ENCODE measurements at places on chromosomes 3 and 15.

DNA sequence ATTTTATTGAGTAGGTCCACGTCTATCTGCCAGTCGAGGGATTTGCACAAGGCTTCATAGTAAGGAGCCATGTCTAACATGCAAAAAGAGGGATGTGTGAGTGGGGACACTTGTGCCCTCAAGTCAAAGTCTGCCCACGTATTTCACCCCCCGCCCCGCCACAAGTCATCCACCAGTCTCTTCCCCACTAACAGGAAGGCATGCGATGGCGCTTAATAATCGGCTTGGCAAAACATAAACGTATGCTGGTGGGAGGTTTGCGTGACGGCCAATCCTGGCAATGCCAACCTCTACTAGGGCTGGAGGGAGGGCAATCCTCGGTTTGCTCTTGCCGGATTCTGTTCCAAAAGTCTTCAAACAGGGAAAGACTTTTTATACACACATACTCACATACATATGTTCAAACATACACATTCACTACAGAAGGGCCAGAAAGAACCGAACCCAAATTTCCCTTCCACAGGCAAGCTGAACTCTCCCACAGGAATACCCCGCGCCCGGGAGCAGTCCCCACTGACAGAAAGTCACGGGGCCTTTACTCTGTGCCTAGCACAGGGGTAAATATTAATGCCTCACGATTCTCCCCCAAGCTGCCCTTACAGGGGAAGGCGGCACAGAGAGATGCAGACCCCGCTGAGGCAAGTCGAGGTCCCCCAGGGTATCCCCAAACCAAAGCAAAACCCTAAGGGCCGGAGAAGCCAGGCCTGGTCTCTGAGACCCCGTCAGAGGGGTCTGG lies 675 bp downstream of the PSMD6 start:
- peak; percentile 38 for DNase-seq
- peaks cover 44% of the 10 kb centered on the region for H3K36me3 ChIP-seq
- no peaks in the 10 kb centered on the region for H3K27me3 ChIP-seq
- H3K4me1 ChIP-seq, result peaks cover 7% of the 10 kb centered on the region
- peak overlapping the region; percentile 88 for H3K4me3 ChIP-seq

- DNase-seq, result peak; percentile 47
- H3K27ac ChIP-seq, result peak overlapping the region; percentile 46
- no peaks in the 10 kb centered on the region for H3K27me3 ChIP-seq
Measured at GRCh38 chr15:71337197-71337845, 222.1 kb downstream of the THSD4 start.

GRCh38 chr3:185770109-185770508 lies 54.7 kb downstream of the IGF2BP2 start:
- no peaks in the 10 kb centered on the region for H3K27me3 ChIP-seq
- H3K4me3 ChIP-seq, result no peak overlapping the region

- no peaks in the 10 kb centered on the region for H3K27me3 ChIP-seq
- DNase-seq, result no peak
Measured at GRCh38 chr3:18258492-18258891, 166.6 kb downstream of the SATB1 start.

- H3K36me3 ChIP-seq, result no peaks in the 10 kb centered on the region
- H3K27me3 ChIP-seq, result no peaks in the 10 kb centered on the region
- peaks cover 8% of the 10 kb centered on the region for H3K4me1 ChIP-seq
- no peak overlapping the region for H3K4me3 ChIP-seq
Measured at GRCh38 chr3:23713641-23714040, 92.1 kb upstream of the UBE2E1 start.

DNA sequence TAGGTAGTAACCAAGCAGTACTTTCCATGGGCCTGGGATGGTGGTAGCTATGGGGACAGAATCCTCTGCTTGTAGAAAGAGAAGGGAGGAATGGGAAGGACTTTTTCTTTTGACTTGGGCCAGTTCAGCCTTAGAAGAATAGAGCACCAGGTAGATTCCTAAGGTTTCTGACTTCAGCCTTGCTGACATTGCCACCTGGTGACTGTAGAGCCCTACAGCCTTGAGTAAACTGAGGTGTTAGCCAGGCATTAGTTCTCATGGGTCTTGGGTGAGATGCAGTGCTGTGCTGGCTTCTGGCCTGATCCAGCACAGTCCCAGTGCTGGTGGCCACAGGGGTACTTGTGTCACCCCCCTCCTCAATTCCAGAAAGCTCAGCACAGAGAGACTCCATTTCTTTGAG lies 171.1 kb downstream of the ZBBX start:
- no peak for DNase-seq
- H3K27me3 ChIP-seq, result no peaks in the 10 kb centered on the region
- H3K27ac ChIP-seq, result no peak overlapping the region

DNA sequence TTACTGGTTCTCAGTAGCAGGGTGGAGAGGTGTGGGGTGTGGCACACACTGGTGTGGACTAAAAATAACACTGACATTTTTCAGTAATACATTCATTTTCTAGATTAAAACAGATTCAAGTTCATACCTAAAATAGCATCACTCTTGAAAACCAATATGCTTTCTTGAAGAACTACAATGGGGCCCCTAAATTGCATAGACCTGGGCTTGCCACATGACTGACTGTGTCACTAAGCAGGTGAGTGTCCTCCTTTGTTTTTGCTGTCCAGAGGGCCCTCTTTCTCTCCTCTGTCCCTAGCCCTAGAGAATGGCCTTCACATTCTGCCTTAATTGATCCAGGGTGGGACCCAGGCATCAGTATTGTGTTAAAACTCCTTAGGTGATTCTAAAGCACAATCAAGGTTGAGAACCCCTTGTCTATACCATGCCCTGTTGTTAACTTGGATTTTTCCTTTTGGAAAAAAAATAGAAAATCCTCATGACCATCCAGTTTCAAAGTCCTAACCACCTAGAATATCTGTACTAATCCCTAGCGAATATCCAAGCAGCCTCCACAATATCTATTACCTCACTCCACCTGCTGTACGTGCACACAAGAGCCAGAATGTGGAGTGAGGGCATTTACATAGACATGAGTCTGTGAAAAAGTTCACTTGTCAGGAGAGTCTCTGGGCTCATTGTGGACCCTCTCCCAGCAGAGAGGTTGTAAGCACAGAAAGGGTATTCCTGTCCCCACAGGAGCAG lies 18.7 kb upstream of the TMEM41A start:
- no peak for DNase-seq
- H3K4me1 ChIP-seq, result no peaks in the 10 kb centered on the region

- no peak overlapping the region for H3K4me3 ChIP-seq
- no peak overlapping the region for H3K27ac ChIP-seq
- H3K27me3 ChIP-seq, result no peaks in the 10 kb centered on the region
- H3K36me3 ChIP-seq, result no peaks in the 10 kb centered on the region
Measured at GRCh38 chr3:114223143-114223542, 14.2 kb downstream of the ZNF80 start.

DNA sequence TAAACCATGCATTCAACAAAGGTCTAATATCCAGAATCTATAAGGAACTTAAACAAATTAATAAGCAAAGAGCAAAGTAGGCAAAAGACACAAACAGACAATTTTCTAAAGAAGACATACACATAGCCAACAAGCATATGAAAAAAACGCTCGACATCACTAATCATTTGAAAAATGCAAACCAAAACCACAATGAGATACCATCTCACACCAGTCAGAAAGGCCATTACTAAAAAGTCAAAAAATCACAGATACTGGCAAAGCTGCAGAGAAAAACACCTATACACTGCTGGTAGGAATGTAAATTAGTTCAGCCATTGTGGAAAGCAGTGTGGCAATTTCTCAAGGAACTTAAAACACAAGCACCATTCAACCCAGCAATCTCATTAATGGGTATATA lies 53.8 kb downstream of the FSIP1 start:
- no peaks in the 10 kb centered on the region for H3K36me3 ChIP-seq
- H3K4me1 ChIP-seq, result peaks cover 3% of the 10 kb centered on the region
- H3K27ac ChIP-seq, result no peak overlapping the region
- H3K4me3 ChIP-seq, result no peak overlapping the region
- DNase-seq, result peak; percentile 10

GRCh38 chr15:82641129-82641798 lies 5.9 kb downstream of the CPEB1 start:
- peaks cover 1% of the 10 kb centered on the region for H3K4me1 ChIP-seq
- no peaks in the 10 kb centered on the region for H3K27me3 ChIP-seq
- H3K27ac ChIP-seq, result no peak overlapping the region
- no peak overlapping the region for H3K4me3 ChIP-seq
- no peaks in the 10 kb centered on the region for H3K36me3 ChIP-seq

GRCh38 chr15:70320482-70320881 lies 222.8 kb upstream of the TLE3 start:
- H3K27me3 ChIP-seq, result peaks cover 53% of the 10 kb centered on the region
- no peak overlapping the region for H3K27ac ChIP-seq
- no peaks in the 10 kb centered on the region for H3K36me3 ChIP-seq

- DNase-seq, result no peak
- H3K27ac ChIP-seq, result no peak overlapping the region
- no peak overlapping the region for H3K4me3 ChIP-seq
Measured at GRCh38 chr15:22884344-22884743, 45.9 kb downstream of the NIPA2 start.

DNA sequence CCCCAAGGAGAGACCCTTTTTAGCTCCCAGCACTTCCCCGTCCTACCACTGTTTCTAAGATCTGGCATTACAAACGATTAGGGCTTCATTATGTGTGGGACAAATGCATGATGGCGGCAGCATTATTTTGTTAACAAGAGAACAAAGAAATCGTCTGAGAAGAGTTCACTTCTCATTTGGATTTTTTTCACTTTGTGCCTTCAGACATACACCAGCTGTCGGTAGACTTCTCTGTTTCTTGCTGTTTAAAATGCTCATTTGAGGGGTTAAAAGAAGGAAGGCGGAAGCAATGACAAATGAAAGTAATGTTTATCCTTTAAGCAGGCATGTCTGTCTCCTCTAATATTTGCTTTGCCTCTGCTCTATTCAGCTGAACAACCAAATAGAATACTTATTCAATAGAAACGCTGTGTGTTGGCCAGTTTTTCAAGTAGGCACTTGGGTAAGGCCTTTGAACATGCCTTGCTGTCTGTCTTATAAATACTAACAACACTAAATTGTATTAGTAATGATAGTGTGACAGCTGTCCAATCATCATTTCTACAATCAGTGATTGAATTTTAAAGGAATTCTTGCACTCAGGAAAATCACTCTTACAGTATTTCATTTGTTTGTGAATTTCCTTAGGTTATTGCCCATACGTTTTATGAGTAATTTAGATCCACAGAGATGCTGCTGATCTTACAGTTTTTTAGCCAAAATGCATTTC lies 382.4 kb downstream of the IL5RA start:
- DNase-seq, result peak; percentile 15
- no peak overlapping the region for H3K27ac ChIP-seq
- H3K4me3 ChIP-seq, result no peak overlapping the region
- H3K4me1 ChIP-seq, result no peaks in the 10 kb centered on the region
- no peaks in the 10 kb centered on the region for H3K27me3 ChIP-seq
- no peaks in the 10 kb centered on the region for H3K36me3 ChIP-seq

- H3K4me1 ChIP-seq, result no peaks in the 10 kb centered on the region
- no peak overlapping the region for H3K27ac ChIP-seq
- DNase-seq, result peak; percentile 3
- H3K36me3 ChIP-seq, result no peaks in the 10 kb centered on the region
- H3K4me3 ChIP-seq, result no peak overlapping the region
Measured at GRCh38 chr3:130692455-130692854, 54.2 kb downstream of the PIK3R4 start.

DNA sequence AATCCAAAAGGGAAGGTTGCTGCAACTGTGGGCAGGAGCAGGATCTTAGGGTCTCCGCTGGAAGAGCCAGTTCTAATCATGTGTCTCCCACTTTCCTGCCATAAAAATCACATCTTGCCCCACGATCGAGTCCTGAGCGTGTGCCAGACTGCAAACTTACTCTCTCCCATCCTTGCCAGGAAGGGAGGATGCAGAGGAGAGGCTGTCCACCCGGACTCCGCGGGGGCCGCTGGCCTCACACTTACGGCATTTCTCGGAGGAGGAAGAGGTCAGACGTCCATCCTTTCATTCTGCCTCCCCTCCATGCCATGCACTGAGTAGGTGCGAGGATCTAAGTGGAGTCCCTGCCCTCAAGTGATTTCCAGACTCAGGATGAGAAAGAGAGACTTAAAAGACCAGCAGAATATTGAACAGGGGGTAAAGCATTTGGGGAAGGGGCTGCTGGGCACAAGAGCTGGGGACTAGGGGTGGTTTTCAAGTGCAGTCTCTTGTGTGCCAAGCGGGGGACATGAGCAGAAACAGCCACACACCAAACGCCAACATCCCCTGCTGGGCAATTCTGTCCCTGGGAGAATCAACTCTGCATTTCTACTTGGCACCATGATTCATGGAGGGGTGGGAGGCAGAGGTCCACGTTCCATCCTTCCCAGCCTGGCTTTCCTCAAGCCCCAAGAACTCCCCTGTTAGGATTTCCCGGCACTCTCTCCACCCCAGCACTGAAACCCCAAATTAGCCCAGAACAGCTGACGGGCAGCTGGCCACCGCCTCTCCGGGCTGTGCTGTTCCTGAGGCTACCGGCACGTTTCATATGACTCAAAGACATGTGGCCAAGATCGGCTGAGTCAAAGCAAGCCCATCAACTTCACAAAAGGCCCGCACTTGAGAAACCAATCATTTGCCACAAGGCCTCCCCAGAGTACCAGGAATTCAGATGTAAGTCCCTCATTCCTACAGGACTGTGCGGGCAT lies 11.6 kb downstream of the OXTR start:
- peaks cover 32% of the 10 kb centered on the region for H3K4me1 ChIP-seq
- H3K36me3 ChIP-seq, result no peaks in the 10 kb centered on the region
- peak; percentile 38 for DNase-seq
- no peak overlapping the region for H3K4me3 ChIP-seq
- peaks cover 5% of the 10 kb centered on the region for H3K27me3 ChIP-seq

DNA sequence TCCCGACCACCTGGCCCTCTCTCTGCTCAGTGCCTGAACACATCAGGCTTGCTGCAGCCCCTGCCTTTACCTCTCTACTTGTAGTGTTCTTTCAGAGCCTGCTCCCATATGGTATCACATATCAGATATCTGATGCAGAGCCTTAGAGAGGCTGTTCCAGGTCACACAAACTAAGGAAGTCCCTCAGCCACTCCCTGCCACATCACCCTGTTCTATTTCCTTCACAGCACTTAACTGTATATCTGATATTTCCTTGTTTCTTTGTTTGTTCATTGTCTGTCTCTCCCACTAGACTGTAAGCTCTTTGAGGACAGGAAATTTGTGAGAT lies 976 bp upstream of the ALDH1L1 start:
- peaks cover 63% of the 10 kb centered on the region for H3K27me3 ChIP-seq
- H3K27ac ChIP-seq, result no peak overlapping the region
- no peak for DNase-seq
- H3K4me1 ChIP-seq, result peaks cover 13% of the 10 kb centered on the region
- no peaks in the 10 kb centered on the region for H3K36me3 ChIP-seq

DNA sequence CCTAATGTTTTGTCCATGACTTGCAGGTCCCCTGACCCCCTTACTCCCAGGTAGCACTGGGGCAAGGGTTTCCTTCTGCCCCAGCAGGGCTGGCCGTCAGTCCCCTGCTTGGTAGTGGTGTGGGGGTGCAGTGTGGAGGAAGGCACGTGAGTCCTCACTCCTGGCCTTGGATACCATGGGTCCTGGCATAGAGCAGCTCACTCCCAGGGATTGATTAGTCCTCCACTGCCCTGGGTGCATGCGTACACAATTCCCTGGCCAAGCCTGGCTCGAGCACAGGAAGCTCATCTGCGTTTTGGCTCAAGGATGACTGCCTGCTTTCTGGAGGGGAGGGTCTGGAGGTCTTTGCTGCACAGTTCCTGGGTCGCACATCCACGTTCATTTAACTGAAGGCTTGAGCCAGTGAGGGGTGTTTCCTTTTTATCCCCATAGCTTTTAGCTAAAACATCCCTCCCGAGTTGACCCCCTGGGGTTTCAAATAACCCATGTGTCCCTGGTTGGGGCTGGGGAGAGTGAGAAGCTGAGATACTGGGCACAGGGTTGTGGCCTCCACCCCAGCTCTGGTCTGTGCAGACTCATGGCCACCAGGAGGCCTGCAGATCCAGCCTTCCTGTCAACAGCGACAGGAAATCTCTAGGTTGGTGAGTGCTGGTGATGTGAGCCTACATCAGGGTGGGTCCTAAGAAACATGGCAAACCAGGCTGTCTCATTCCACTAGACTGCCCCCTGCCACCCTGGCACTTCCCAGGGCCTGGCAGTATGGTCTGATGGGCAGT lies 11.5 kb downstream of the HEMK1 start:
- peaks cover 58% of the 10 kb centered on the region for H3K36me3 ChIP-seq
- no peak for DNase-seq
- H3K27ac ChIP-seq, result no peak overlapping the region

Data from mesenchymal stem cell (in vitro differentiated cells and primary cell).